ENCODE measurements at places on chromosomes 5 and 9.

- DNase-seq: no peak
Observed at GRCh38 chr5:167708449-167708848, 583.0 kb upstream of the WWC1 start.

DNA sequence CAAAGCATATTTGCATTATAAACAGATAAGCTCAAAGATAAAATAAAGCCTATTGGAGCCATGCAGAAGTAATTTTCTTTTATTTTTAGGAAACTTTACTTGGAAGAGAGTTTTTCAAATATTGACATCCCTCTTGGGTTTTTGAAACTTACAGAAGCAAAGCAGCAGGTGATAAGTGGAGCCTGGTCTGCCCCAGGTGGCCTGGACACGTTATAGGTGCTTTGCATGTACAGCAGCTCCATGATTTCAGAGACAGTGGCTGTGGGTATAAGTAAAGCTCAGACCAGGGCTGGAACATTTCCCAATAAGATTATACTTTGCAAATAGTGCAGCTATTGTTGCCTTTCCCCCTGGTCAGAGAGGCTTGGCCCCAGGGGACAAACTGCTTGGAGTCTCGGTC is 51.5 kb downstream of the CCDC192 start:
- DNase-seq: no peak

- DNase-seq: no peak
Observed at GRCh38 chr5:107546719-107547118, 124.0 kb downstream of the EFNA5 start.

GRCh38 chr5:5799826-5800225 is 377.3 kb downstream of the ICE1 start:
- DNase-seq: no peak

GRCh38 chr9:7607421-7607820 is 192.2 kb downstream of the DMAC1 start:
- DNase-seq: no peak

DNA sequence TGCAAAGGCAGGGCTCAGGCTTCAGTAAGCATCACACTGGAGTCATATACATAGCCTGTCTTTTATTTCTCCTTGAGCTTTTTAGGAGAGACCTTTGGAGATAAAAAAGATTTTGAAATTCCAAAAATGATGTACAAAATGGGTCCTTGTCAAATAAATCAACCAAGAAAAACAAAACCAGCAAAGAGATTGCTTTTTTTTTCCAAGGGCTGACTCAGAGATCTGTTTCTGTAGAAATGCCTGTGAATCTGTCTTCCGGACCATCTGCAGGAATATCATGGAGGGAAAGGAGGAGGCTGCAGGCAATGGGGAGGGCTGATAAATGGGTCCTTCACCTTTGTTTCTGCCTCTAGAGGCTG is 77.4 kb downstream of the SLIT3 start:
- no peak for DNase-seq

- DNase-seq: no peak
Observed at GRCh38 chr5:172442592-172442991, 11.7 kb downstream of the SH3PXD2B start.

- DNase-seq: peak; percentile 79
Observed at GRCh38 chr5:78533356-78533755, 115.2 kb downstream of the LHFPL2 start.

GRCh38 chr5:148915224-148915817 is 88.9 kb downstream of the ADRB2 start:
- DNase-seq: peak; percentile 36

DNA sequence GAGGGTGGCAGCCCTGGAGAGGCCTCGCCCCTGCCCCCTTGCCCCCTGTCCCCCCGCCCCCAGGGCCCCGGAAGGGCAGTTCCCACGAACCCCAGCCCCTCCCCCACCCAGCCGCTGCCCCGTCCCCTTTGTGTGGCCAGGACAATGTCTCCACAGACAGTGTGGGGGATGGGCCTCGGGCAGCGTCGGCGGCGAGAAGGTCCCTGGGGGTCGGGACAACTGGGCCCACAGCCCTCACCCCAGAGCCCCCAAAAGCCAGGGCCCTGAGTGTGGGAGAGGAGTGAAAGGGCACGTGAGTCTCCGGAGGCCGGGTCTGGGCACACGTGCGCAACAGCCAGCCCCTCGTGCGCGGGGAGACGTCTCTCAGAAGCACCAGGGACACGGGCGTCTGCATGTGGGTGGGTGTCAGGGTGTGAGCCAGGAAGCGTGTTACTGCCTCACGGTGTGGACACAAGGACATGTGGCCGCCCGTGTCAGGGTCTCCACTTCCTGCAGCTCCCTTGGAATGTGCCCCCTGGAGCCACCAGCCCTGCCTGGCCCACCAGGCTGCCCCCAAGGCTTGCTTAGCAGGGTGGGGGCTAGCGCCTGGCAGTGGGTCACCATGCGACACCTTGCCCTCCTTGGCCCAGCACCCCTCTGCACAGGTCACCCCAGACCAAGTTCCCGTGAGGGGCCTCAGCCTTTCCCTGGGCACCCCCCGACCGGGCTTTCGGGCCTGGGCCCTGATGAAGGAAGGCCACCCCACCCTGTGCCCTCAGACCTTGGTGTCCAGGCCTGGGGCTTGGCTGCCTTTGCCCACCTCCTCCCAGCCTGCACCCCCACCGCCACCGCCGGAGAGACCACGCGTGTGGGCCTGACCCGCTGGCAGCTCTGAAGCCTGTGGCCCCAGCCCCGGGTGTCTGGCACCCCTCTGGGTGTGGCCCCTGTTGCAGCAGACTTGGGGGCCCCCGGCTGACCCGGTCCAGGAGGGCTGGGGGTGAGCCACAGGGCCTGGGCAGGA is 12.8 kb upstream of the NRARP start:
- no peak for DNase-seq

DNA sequence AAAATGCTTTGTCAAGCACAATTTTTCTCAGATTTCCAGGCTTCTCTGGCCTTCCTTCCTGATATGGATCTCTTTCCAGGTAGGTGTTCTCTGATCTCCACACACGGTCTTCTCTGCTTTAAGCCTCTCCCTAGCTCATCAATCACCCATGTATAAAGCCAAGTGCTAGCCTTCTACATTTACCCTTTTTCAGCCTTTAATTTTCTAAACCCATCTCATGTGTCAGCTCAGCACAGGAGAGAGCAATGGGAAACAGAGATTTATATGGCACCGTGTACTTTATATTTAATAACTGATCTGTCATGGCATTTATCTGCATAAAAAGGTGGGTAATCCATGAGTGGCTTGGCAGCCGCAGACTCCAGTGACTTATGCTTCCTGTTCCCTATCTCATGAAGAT is 495.0 kb downstream of the RASEF start:
- DNase-seq: no peak

DNA sequence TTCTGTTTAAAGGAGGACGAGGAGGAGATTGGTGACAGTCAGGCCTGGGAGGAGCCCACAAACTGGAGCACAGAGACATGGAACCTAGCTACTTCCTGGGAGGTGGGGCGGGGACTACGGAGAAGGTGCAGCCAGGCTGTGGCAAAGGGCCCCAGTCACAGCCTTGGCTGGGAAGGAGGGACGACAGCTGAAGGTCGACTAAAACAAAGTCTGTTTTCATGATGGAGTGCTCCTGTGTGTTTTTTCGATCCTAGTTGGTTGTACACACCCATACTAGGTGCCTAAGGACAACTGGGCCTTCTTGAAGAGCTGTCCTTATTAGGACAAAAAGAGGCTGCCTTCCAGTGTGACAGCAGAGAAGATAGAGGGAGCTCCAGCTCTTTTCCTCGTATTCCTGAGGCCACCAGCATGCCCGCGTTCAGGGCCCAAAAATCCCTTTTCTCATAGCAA is 2.9 kb downstream of the CCDC107 start:
- DNase-seq: no peak

DNA sequence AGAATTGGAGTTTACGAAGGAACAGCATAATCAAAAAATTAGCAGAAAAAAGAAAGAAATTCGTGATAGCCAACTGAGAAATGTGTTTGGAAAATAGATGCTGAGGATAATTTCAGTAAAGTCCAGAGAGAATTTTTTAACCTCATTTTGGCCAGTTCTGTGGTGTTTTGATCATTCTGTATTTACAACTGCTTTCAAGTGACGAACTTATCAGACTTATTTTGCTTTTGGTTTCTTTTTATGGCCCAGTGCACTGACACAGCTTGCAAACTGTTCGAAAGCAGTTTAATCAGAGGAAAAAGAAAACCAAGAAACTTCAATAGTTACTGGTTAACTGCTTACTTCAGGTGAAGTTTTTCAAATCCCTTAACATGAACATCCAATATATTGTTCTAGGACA is 1.9 kb downstream of the SDHA start:
- peak; percentile 48 for DNase-seq

DNA sequence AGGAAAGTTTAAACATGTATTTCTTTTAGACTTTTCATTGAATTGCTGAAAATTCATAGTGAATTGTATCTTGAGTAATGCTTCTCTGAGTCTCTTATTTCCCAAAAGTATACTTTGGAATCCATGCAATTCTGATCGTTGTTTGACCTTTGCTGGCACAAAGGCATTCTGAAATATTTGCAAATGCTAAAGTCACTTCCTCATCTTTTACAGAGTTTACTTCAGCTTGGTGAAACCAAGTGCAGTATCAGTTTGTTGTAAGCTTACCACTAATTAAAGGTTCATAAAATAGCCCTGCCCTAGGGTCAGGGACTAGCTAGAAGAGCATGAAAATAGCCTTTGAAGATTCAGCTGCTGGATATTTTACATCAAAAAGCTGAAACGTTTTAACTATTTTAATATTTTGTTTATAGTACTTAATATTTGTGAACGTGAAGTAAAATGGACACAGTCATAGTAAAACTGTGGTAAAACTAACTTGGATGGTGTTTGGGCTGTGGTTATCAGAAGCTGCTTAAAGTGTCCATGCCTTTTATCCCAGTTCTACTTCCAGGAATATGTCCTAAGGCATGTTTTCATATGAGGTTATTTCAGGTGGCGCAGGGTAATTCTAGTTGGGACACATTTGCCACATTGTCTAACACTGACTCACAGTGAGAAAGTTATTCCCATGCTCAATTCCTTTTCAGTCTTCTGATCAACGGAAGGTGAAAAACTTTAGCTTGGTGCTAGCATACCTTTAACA is 45.3 kb downstream of the SLC22A5 start:
- no peak for DNase-seq

DNA sequence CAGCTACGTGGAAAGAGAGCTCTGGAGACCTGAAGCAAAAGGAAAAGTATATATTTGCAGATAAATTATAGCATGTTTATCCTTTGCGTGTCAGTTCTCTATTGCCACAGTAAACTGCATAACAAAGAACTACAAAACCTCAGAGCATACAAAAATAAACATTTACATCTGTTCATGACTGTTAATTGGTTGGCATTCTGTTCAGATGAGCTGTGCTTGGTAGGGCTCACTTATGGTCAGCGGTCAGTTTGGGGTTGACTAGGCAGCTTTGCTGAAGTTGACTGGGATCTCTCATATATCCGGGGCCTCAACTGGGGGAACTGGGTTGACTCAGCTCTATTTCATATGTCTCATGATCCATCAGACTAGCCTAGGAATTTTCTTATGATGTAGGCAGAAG is 257.7 kb downstream of the TLE1 start:
- no peak for DNase-seq

DNA sequence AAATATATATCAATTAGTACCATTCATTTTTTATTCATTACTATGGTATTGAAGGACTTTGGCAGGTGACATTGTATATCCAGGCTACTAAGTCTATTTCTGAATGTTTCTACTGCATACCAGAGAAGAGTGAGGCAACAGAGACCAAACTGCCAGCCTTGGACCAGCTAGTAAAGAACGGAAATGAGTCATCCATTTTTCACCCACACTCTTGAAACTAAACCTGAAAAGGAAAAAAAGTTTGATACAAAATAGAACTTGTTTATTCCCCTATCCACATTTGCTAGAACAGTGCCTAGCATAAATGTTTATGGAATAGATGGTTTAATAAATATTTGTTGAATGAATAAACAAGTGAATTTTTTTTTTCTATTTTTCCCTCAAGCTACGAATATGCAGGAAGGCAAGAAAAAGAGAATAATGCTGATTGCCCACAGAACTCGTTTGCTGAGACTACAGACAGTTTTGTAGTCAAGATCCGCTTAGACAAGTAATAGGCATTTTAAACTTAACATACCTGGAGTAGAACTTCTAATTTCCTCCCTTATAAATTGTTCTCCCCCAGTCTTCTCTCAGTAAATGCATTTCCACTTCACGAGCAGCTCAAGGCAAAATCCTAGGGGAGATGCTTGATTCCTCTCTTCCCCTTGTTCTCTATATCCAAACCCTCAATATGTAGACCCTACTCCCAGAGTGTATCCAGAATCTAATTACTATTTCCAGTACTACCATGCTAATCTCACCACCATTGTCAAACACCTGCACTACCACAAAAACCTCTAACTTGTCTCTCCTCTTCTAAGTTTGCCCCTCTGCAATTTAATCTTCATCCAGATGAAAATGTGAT is 146.2 kb upstream of the RASA1 start:
- peak; percentile 83 for DNase-seq

DNA sequence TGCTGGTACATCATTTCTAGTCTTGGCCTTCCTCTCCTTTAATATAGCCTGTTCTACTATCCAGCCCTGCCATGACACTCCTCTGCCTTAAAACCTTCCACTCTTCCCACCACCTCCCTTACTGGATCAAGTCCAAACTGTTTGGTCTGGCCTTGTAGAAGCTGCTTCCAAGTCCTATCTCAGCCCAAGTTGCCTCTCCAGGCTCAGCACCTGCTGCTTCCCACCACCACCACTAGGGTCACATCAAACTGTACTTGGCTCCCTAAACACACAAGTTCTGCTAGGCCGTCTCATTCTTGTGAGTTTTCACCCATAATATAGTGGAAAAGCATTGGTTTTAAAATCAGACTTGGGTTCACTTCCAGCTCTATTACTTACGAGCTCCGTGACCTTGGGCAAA is 1.4 kb downstream of the NDUFA8 start:
- peak; percentile 88 for DNase-seq

DNA sequence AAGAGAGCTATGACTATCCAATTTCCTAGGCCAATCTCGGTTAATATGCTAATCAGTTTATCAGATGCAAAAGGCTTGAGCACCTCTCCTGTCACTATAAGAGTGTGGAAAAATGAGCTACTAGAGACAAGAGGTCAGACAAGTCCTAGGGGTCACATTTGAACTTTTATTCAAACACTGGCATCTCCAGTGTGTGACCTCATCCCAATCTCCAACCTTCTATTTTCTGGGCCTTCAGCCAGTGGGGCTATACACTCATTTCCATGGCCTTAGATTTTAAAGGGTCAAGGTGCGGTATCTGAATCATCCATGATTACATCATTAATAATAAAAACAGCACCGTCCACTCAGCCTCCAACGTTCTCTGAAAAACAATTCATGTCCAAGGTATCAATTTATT is 139.6 kb upstream of the LRRTM2 start:
- no peak for DNase-seq

GRCh38 chr5:53479590-53480415 is 626 bp upstream of the FST start:
- DNase-seq: peak; percentile 55

- no peak for DNase-seq
Observed at GRCh38 chr9:36749461-36749860, 176.8 kb downstream of the MELK start.

DNA sequence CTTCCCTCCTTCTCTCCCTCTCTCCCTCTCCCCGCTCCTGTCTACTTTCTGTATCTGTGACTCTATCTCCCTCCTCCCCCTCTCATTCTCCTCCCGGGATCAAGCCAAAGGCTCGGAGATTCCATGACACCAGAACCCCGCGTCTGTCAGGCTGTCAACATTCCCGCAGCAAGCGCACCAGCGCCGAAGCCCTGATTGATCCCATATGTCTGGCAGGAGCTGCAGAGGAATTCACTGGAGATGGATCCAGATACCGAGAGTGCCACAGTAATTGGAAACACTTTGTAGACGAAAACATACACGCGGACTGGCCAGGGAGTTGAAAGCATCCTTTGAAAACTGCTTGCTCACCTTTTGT is 300 bp upstream of the SVEP1 start:
- no peak for DNase-seq

Measured in hematopoietic multipotent progenitor cell treated with erythropoietin and hydrocortisone succinate and interleukin-3 and kit ligand, for 6 days (in vitro differentiated cells).